H1 (cell line): ENCODE measurements at places on chromosomes 13 and 19.

DNA sequence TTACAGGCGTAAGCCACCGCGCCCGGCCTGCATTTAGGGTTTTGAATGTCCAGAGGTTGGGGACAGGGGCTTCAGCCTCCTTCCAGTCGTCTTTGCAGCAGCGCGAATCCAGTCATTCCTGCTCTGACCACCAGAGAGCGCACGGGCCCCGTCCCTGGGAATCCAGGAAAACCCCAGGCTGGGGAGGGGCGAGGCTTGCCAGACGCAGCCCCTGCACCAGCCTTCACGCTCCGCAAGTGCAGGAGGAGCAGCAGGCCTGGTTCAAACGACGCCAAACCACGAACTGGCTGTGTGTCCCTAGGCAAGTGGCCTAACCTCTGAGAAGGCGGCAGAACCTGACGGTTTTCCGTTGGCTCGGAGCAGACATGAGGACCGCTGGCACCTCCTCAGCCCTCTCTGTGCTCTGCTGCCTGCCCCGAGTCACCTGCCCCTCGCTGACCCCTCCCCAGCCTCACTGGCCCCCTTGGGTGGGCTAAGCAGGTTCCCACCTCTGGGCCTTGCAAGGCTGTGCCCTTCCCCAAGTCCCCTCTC is 2.0 kb upstream of the RNF126 start:
- H3K27me3 ChIP-seq = peaks cover 4% of the 10 kb centered on the region; the same call in 1 of the 2 replicates
- H3K27ac ChIP-seq = no peak overlapping the region
- H3K36me3 ChIP-seq = no peaks in the 10 kb centered on the region

GRCh38 chr13:71378961-71379905 is 487.8 kb downstream of the DACH1 start:
- H3K4me1 ChIP-seq = no peaks in the 10 kb centered on the region
- H3K27ac ChIP-seq = no peak overlapping the region
- H3K36me3 ChIP-seq = no peaks in the 10 kb centered on the region
- DNase-seq = no peak
- H3K27me3 ChIP-seq = no peaks in the 10 kb centered on the region

- H3K27ac ChIP-seq = no peak overlapping the region
- H3K4me3 ChIP-seq = no peak overlapping the region
- H3K36me3 ChIP-seq = no peaks in the 10 kb centered on the region
- peaks cover 32% of the 10 kb centered on the region for H3K4me1 ChIP-seq
- DNase-seq = no peak
Observed at GRCh38 chr19:45881082-45881908, 4.6 kb downstream of the IRF2BP1 start.

- no peaks in the 10 kb centered on the region for H3K36me3 ChIP-seq
- H3K4me3 ChIP-seq = no peak overlapping the region
- DNase-seq = no peak
- peaks cover 12% of the 10 kb centered on the region for H3K4me1 ChIP-seq
Observed at GRCh38 chr19:46626446-46626845, 1.6 kb upstream of the PTGIR start.

DNA sequence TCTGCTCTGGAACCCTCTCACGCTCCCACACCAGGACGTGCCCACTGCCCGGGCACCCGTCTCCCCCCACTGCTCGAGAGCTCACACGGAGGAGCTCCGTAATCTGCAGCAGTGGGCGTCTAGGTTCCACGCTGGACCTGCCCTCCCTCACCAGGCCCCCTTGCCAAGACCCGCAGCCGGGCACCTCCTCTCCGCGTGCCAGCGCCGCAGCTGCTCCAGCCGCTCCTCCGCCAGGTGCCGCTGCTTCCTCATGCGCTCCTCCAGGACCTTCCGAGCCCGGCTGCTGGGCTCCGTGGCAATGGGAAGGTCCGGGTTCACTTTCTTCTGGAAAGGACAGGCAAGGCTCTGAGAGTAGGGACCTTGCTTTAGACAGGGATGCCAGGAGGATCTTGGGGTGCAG is 35.0 kb upstream of the MATK start:
- H3K27me3 ChIP-seq = peaks cover 5% of the 10 kb centered on the region; the same call in 1 of the 2 replicates
- DNase-seq = no peak
- no peak overlapping the region for H3K4me3 ChIP-seq
- no peak overlapping the region for H3K27ac ChIP-seq
- H3K36me3 ChIP-seq = no peaks in the 10 kb centered on the region

DNA sequence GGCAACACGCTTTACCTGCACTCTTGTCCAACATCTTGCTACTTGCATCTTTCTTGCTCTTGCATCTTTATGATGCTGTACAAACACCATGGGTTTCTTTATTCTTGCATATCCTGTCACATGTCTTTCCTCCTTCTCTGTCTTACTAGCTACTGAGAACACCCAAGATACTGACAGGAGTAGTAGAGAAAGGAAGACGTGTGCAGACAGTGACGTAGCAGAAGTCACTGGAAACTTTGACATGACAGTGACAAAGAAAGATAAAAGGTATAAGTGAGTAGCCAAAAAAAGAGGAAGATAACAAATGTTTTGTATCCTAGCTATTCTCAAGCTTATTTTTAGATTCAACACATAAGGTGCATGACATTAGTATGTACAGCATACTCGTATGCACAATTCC is 34.2 kb downstream of the TRPC4 start:
- H3K27me3 ChIP-seq = no peaks in the 10 kb centered on the region
- H3K4me1 ChIP-seq = no peaks in the 10 kb centered on the region
- H3K4me3 ChIP-seq = no peak overlapping the region
- no peak overlapping the region for H3K27ac ChIP-seq
- no peaks in the 10 kb centered on the region for H3K36me3 ChIP-seq
- DNase-seq = no peak

DNA sequence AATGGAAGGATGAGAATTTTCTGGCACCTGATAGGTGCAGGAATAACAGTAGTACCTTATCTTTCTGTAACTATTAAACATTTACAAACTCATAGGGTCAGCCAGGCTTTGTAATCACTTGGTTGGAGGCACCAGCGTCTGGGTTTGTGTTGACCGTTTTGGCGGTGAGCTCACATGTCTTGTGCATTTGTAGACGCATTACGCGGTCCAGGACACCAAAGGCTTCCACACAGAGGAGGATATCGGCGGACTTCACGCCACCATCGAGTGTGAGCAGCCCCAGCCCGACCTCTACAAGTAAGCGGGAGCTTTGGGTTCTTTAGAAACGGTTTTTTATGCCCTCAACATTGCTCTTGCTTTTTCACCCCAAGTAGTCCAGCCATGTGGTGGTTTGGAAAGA is 129.3 kb downstream of the ATP11A start:
- H3K36me3 ChIP-seq = peaks cover 57% of the 10 kb centered on the region
- no peak overlapping the region for H3K27ac ChIP-seq
- H3K27me3 ChIP-seq = no peaks in the 10 kb centered on the region
- DNase-seq = no peak
- no peaks in the 10 kb centered on the region for H3K4me1 ChIP-seq
- no peak overlapping the region for H3K4me3 ChIP-seq

GRCh38 chr13:98447881-98448641 is 128.8 kb downstream of the STK24 start:
- peak; percentile 85 for DNase-seq
- H3K36me3 ChIP-seq = peaks cover 5% of the 10 kb centered on the region; the same call in 1 of the 2 replicates
- H3K4me1 ChIP-seq = peaks cover 7% of the 10 kb centered on the region
- no peak overlapping the region for H3K4me3 ChIP-seq
- H3K27ac ChIP-seq = no peak overlapping the region

- no peak for DNase-seq
- no peaks in the 10 kb centered on the region for H3K27me3 ChIP-seq
- H3K4me3 ChIP-seq = no peak overlapping the region
- H3K36me3 ChIP-seq = peaks cover 21% of the 10 kb centered on the region
- H3K4me1 ChIP-seq = no peaks in the 10 kb centered on the region
Observed at GRCh38 chr19:2132731-2133490, 18.5 kb downstream of the AP3D1 start.

- H3K27me3 ChIP-seq = peaks cover 2% of the 10 kb centered on the region; the same call in 1 of the 2 replicates
- no peaks in the 10 kb centered on the region for H3K36me3 ChIP-seq
- no peak overlapping the region for H3K27ac ChIP-seq
Observed at GRCh38 chr13:73074926-73075325, 16.1 kb downstream of the KLF5 start.

- H3K4me3 ChIP-seq = no peak overlapping the region
- no peaks in the 10 kb centered on the region for H3K36me3 ChIP-seq
- DNase-seq = no peak
- no peaks in the 10 kb centered on the region for H3K27me3 ChIP-seq
- H3K27ac ChIP-seq = no peak overlapping the region
Observed at GRCh38 chr13:29162638-29163235, 342.6 kb downstream of the MTUS2 start.

DNA sequence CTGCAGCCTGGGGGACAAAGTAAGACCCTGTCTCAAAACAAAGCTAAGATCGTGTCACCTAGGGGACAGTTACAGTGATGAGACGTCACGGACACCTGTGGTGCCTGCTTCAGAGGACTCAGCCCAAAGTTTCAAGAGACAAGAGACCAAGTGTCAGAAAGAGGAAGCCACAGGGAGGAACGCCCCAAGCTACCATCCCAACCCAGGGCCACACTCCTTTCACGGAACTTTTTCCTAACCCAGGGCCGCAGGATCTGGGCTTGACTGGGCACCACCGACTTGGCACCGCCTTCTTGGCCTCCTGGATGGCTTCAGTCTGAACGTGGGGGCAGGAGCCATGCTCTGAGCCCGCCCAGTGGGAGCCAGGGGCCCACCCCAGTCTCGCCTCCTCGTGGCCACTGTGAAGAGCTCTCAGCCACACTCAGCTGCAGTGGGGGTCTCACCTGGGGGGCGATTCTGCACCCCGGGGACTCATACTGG is 8.5 kb downstream of the MOB3A start:
- H3K4me3 ChIP-seq = no peak overlapping the region
- no peaks in the 10 kb centered on the region for H3K27me3 ChIP-seq
- H3K27ac ChIP-seq = no peak overlapping the region
- DNase-seq = no peak
- peaks cover 7% of the 10 kb centered on the region; the same call in 1 of the 2 replicates for H3K4me1 ChIP-seq

- no peak for DNase-seq
- H3K36me3 ChIP-seq = no peaks in the 10 kb centered on the region
- no peaks in the 10 kb centered on the region for H3K27me3 ChIP-seq
- no peak overlapping the region for H3K4me3 ChIP-seq
- H3K27ac ChIP-seq = no peak overlapping the region
Observed at GRCh38 chr13:27182844-27183497, 11.4 kb upstream of the USP12 start.

DNA sequence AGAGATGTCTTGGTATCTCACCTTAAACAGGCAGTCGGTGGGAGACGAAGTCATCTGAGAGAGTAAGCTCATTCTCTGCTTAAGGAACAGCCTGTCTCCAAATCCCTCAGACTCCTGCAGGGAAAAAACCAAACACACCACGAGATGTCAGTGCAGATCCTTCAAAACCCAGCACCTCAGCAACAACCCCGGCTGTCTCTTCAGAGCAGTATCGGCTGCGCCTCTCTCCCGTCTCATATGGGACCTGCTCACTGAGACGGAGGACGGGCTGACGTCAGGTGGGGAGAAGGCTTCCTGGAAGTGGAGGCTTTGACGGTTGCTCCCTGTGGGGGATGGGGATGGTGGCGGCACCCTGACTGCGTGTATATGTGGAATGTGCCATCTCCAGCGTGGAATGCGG is 43.6 kb downstream of the ANKRD27 start:
- H3K36me3 ChIP-seq = peaks cover 11% of the 10 kb centered on the region; the same call in 1 of the 2 replicates
- no peak overlapping the region for H3K4me3 ChIP-seq
- H3K27ac ChIP-seq = no peak overlapping the region
- DNase-seq = no peak
- no peaks in the 10 kb centered on the region for H3K27me3 ChIP-seq

DNA sequence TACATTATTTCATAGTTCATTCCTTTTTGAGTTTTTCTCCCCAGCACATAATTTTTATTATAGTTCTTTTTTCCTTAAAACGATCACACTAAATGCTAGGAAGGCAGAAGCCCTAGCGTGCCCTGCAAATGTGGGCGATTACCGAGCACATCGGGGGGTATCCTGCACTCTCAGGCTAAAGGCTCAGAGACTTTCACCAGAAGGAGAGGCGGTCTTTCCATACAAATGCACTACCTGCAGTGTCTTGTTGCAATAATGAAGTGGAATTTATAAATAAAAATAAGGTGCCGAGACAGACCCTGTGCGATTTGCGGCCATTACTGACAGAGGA is 29.3 kb upstream of the SPACA7 start:
- H3K27ac ChIP-seq = no peak overlapping the region
- peaks cover 17% of the 10 kb centered on the region for H3K4me1 ChIP-seq
- no peaks in the 10 kb centered on the region for H3K36me3 ChIP-seq

DNA sequence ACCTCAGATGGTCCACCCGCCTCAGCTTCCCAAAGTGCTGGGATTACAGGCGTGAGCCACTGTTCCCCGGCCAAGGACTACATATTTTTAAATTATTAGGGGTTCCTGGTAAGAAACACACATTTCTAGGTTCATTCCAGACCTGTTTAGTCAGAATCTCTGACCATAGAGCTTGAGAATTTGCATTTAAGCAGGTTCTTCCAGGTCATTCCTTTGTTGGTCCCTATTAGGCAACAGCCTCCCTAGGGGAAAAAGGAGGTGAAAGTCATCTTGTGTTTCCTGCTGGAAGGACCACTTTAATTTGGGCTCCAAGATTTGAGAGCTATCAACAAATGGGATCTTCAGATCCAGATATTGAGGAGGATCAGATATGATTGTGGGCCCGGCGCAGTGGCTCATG is 16.3 kb downstream of the S1PR2 start:
- no peak overlapping the region for H3K4me3 ChIP-seq
- no peak overlapping the region for H3K27ac ChIP-seq
- no peaks in the 10 kb centered on the region for H3K4me1 ChIP-seq
- no peak for DNase-seq
- H3K27me3 ChIP-seq = no peaks in the 10 kb centered on the region

- no peaks in the 10 kb centered on the region for H3K4me1 ChIP-seq
- H3K36me3 ChIP-seq = no peaks in the 10 kb centered on the region
- DNase-seq = no peak
- H3K27ac ChIP-seq = no peak overlapping the region
- H3K27me3 ChIP-seq = no peaks in the 10 kb centered on the region; the same call in 1 of the 2 replicates
Observed at GRCh38 chr13:102580552-102581169, 16.1 kb upstream of the TPP2 start.

- no peak overlapping the region for H3K27ac ChIP-seq
- no peaks in the 10 kb centered on the region for H3K27me3 ChIP-seq
- DNase-seq = no peak
- no peaks in the 10 kb centered on the region; the same call in 1 of the 2 replicates for H3K4me1 ChIP-seq
- no peak overlapping the region for H3K4me3 ChIP-seq
- no peaks in the 10 kb centered on the region for H3K36me3 ChIP-seq
Observed at GRCh38 chr13:77113496-77113895, 86.5 kb upstream of the FBXL3 start.

DNA sequence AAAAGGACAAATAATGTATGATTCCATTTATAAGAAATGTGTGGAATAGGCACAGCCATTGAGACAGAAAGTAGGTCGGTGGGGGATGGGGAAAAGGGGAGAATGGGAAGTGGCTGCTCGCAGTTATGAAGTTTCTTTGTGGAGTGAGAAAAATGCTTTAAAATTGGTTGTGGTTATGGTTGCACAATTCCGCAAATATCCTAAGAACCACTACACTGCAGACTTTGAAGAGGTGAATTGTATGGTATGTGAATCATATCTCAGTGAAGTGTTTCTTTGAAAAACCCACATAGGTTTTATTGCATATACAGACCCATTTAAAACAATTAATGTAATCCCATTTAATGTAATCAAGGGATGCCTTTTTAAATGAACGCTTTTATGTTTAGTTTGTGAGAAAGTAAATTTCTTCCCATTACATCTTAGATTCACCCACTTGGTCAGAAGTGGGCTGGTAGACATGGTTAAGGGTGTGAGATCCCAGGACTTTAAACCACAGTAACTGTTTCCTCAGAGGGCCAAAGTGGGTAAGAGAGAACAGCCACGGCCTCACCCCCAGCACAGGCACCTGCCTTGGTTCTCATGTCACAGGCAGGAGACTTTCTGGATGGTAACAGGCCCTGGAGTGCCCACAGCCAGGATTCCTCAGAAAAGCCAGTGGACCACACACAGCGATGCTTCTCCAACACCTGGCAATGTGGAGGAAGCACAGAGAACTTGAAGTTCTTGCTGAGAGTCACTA is 119.3 kb upstream of the GJB6 start:
- no peaks in the 10 kb centered on the region for H3K27me3 ChIP-seq
- no peaks in the 10 kb centered on the region for H3K36me3 ChIP-seq
- no peak overlapping the region for H3K4me3 ChIP-seq
- no peak overlapping the region for H3K27ac ChIP-seq
- H3K4me1 ChIP-seq = no peaks in the 10 kb centered on the region
